Neural progenitor cell (in vitro differentiated cells): ENCODE measurements at places on chromosomes 5 and 9.
A peak's percentile ranks its signal among the peaks of the same experiment; 100 is the strongest.

- no peak for DNase-seq
Observed at GRCh38 chr5:124961521-124961920, 215.1 kb upstream of the ZNF608 start.

DNA sequence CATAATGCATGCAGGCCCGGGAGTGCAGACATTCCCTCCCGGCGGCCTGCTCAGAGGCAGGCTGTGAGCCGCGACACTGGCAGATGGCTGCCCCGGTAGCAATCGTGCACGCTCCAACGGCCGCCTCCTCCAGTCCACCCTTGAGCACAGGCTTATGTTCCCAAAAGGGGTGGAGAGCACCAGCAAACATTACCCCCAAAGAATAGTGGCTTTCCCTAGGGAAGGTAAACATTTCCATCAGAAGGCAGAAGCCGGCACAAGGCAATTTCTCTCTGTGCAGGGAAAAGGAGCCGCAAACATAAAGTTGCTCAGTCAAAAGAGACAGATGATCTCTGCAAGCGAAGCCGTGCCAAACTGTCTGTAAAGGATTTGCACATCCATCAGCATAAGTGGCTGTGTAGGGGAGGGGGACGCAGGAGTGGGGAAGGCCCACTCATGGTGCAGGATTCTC, 92.5 kb downstream of the SIL1 start:
- peak; percentile 77 for DNase-seq

- DNase-seq = peak; percentile 36
Observed at GRCh38 chr5:147935032-147935431, 28.7 kb upstream of the C5orf46 start.

DNA sequence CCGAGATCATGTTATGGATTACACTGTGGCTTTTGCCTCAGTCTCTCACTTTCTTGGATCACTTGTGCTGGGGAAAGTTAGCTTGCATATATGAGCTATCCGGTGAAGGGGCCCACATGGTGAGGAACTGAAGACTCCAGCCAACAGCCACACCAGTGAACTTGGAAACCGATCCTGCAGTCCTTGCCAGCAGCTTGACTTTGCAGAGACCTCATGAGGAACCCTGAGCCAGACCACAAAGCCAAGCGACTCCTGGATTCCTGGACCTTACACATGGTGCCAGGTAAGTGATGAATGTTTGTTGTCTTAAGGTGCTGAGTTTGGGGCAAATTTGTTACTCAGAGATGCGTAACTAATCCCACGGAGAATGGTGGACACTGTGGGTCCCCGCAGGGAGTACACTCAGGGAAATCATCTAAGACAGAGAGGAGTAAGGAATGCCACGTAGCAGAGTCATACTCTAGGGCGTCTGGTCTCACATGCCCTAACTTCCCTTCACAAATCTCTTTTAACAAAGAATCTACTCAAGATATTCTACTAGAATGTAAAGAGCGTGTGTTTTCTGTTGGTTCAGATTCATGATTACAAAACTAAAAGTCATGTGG, 76.5 kb upstream of the PJA2 start:
- DNase-seq = no peak

DNA sequence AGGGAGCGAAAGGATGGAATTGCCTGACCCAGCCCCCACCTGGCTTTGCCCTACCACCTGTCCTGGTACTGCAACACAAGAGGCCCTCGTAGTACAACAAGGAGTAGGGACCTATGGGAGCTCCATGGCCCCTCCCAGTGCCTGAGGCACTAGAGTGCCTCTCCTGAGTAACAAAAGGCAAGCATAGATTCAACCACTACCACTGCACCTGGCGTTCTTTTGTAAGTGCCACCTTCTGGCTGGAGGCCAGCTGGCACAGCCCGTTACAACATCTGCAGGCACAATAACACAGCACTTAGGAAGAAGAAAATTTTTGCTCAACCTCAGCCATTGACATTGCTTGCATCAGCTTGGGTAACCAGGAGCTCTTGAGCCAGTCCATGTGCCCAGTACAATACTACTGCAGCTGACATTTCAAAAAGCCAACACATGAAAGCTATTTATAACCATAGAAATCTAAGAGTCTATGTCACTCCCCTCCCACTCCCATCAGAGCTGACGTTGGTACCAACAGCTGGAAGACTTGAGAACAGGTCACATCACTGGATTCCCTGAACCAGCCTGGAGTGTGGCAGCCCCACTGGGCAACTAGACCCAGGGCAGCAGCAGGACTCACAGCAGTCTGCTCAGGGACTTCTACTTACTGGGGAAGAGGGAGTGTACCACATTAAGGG, 17.7 kb upstream of the FAM174A start:
- DNase-seq = no peak

GRCh38 chr5:109740966-109741365, 51.2 kb downstream of the MAN2A1 start:
- DNase-seq = no peak

- no peak for DNase-seq
Observed at GRCh38 chr5:169831331-169831730, 149.0 kb downstream of the INSYN2B start.

DNA sequence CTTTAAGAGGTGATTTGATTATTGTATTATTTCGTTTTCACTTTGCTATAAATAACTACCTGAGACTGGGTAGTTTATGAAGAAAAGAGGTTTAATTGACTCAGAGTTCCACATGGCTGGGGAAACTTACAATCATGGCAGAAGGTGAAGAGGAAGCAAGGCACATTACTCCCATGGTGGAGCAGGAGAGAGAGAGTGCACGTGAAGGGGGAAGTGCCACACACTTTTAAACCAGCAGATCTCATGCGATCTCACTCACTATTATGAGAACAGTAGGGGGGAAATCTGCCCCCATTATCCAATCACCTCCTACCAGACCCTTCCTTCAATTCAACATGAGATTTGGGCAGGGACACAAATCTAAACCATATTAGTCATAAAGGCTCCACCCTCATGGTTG, 36.1 kb upstream of the NDFIP1 start:
- DNase-seq = no peak

DNA sequence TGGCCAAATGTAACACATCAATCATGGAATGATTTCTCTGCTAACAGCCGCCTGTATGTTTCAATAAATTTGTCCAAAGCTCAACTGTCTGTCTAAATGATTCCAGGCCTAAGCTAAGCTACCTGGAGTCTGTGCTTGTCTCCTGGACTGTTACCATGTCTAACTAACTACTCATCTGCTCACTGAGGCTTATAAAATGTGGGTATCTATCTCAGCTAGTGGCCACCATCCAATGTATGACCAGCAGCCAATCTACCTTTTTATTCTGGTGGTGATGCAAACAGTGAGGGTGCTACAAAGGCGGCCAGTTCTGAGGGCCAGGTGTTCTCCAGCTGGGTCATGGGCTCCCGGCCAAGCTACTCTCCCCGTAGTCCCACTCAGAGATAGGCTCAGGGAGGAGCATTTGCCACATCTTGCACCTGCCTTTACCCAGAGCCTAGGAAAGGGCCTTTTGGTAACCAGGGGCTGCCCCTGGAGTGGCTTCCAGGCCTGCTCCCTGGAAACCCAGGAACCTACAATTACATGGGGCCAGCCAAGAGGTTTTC, 59.1 kb downstream of the PFDN1 start:
- DNase-seq = no peak

DNA sequence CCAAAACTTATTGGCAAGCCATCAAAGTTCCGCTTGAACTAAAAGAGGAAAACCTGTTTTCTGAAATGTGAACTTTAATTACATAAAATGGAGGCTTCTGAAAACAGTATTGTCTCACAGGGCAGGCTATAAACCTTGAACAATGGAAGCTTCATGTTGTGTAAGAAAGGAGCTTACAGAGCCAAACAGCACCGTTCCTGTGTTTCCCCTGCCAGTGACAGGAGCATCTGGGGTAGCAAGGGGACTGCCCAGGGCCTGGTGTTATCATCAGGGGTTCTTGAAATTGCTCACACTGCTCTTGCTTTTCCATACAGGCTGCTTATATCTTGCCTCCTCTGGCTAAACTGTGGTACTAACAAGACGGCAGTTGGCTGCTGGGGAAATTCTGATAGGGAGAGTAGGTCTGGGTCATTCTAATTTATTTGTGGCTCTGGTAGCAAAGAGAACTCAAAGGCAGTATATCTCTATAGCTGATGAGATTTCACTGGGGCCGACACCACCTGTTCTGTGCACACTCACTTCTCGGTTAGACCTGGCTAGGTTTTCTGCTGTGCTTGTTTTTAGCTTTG, 40.4 kb downstream of the BASP1 start:
- peak; percentile 58 for DNase-seq

- DNase-seq = no peak
Observed at GRCh38 chr5:115257981-115258380, 4.7 kb downstream of the PGGT1B start.

DNA sequence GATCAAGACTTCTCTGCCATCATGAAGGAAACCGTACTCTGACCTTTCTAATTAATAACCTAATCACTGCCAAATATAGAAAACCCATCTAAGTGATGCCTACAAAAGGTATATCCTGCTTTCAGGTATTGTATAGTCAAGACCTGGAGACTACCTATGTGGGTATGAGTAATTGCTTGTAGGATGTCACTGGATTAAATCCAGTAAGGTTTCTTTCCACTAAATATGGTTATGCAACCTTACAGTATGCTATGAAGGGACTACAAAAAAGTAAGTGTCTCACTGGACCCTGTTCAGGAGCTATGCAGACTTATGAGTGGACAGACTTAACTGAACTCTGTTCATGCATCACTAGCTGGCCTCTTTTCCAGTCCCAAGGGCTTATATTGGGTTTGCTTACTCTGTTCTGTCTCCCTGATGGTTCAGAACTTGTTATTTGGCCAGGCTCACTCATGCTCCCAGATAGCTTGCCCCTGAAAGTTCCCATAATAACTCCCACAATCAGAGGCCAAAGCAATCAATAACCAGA, 51.1 kb downstream of the PDE6A start:
- no peak for DNase-seq

DNA sequence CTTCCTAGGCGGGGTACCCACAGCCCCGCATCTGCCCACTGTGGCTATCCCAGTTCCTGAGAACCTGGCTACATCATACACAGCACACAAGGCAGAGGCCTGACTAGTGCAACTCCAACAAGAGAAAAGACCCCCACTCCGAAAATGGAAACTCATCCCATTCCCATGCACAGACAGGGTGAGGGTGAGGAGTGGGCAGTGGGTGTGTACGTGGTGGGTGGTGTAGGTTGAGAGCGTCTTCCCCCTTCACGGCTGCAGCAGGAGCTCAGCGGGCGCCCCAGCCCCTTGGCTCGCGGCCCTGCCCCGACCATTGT, 501 bp upstream of the MAP1B start:
- no peak for DNase-seq

GRCh38 chr5:151097820-151098767, 17.3 kb upstream of the TNIP1 start:
- no peak for DNase-seq

GRCh38 chr5:373710-374602, 52.4 kb downstream of the AHRR start:
- DNase-seq = peak; percentile 64

GRCh38 chr5:173237143-173237874, 2.3 kb upstream of the NKX2-5 start:
- peak; percentile 60 for DNase-seq

DNA sequence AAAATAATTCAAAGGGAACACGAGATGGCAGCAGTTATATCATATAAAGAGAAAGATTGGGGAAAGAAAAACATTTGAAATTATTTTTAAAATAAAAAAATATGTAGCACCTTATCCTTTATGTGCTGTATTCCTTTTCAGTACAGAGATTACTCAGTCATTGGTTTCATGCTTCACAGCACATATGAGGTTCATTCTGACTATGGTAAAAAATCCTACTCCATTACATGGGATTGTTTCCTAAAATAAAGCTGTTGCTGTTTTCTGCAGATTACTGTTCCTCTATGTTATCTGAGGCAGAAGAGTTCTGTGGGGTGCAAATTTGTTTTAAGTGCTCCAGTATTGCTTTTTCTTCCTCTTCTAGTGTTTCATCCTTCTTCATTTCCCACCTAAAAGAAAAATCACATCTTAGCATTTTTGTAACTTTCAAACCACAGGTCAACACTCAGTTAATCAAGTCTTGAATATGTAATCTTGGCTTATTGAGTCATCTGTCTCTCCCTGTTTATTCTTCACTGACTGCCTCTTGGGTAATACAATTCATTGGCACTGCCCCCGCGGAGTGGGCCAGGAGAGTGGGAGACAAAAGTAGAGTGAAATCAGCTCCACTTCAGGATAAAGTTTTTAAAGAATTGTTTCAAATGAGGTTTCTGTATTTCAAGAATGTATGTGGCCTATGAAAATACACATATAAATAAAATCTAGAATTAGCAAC, 412.5 kb upstream of the POU5F2 start:
- no peak for DNase-seq

GRCh38 chr5:171907725-171908343, 98.6 kb downstream of the FBXW11 start:
- DNase-seq = peak; percentile 76

- no peak for DNase-seq
Observed at GRCh38 chr9:114549697-114550330, 37.8 kb upstream of the ATP6V1G1 start.

DNA sequence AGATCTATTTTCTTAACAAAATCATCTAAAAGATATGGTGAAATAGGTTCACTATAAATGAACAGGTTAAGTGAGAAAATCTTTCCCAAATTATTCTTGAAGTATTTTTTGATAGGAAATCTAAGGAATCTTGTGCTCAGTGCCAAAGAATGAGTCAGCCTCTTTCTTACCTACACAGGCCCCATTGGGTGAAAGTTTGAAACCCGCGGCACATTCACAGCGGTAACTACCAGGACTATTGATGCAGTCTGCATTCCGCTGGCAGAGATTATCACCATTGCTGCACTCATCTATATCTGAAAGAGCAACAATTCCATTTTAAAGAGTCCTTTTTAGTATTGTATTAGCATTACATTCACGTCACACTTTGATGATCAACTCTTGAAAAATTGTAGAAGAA, 221.8 kb downstream of the SLC12A2 start:
- no peak for DNase-seq

DNA sequence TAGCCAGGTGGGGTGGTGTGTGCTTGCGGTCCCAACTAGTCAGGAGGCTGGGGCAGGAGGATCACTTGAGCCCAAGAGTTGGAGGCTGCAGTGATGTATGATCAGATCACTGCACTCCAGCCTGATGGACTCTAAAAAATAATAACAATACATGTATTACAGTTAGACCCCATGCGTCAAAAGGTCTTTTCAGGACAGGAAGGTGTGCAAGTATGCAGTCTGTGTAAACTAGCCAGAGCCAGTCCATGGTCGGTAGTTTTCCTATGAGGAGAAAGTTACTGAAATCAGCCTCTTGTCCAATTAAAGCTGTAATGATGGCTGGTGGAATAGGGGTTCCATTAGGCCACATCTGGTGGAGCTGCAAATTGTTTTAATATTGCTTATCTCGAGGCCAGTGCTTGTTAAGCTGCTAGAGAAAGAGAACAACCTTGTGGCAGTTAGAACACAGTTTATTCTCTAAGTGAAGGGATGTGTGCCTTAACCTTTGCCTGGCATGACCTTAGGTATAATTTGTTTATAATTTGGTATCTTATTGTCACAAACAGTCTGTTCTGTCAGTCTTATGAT, 1.5 kb upstream of the STOM start:
- no peak for DNase-seq

- DNase-seq = no peak
Observed at GRCh38 chr9:110877374-110877773, 160.9 kb downstream of the LPAR1 start.
